ENCODE measurements at places on chromosomes 7 and 10. TPM values are rescaled to one million over a fixed set of nuclear protein-coding genes. Genes with fewer than 3 reads are reported as not detected.

- H3K27ac ChIP-seq, result no peak overlapping the region
- no peaks in the 10 kb centered on the region for H3K4me1 ChIP-seq
- no peaks in the 10 kb centered on the region for H3K27me3 ChIP-seq
- DNase-seq, result no peak
- H3K36me3 ChIP-seq, result no peaks in the 10 kb centered on the region
Observed at GRCh38 chr10:87585565-87586514, 73.8 kb upstream of the PAPSS2 start.

FOXP2 gene
- 16.9 TPM for total RNA-seq

NEUROD6 gene
- total RNA-seq, result not detected

- H3K4me3 ChIP-seq, result no peak overlapping the region
- H3K4me1 ChIP-seq, result no peaks in the 10 kb centered on the region
- no peak for DNase-seq
- H3K36me3 ChIP-seq, result no peaks in the 10 kb centered on the region
- no peak overlapping the region for H3K27ac ChIP-seq
- no peaks in the 10 kb centered on the region for H3K27me3 ChIP-seq
Observed at GRCh38 chr10:25912866-25913265, 21.2 kb upstream of the MYO3A start.

- no peaks in the 10 kb centered on the region for H3K36me3 ChIP-seq
- H3K4me1 ChIP-seq, result peaks cover 30% of the 10 kb centered on the region
- no peak overlapping the region for H3K4me3 ChIP-seq
- no peaks in the 10 kb centered on the region for H3K27me3 ChIP-seq
- no peak overlapping the region for H3K27ac ChIP-seq
- no peak for DNase-seq
Observed at GRCh38 chr10:79258894-79259293, 88.4 kb upstream of the PPIF start.

DNA sequence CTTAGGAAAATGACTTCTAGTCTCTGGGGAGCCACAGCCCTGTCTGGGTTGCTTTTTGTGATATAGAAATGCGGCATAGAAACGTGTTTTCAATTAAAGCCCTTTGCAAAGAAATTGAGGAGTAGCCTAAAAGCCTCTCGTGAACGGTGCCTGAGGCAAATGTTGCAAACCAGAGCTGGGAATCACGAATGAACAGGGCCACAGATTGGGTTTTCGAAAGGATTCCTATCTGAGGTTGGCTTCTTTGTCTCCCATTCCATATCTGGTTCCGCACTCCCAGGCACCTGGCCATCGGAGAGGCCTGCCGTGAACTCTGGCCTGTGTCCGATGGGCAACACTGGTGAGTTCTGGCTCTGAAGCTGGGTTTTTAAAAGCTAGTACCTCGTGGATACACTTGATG, 221.6 kb downstream of the TCF7L2 start:
- no peak for DNase-seq
- H3K4me1 ChIP-seq, result no peaks in the 10 kb centered on the region

DNA sequence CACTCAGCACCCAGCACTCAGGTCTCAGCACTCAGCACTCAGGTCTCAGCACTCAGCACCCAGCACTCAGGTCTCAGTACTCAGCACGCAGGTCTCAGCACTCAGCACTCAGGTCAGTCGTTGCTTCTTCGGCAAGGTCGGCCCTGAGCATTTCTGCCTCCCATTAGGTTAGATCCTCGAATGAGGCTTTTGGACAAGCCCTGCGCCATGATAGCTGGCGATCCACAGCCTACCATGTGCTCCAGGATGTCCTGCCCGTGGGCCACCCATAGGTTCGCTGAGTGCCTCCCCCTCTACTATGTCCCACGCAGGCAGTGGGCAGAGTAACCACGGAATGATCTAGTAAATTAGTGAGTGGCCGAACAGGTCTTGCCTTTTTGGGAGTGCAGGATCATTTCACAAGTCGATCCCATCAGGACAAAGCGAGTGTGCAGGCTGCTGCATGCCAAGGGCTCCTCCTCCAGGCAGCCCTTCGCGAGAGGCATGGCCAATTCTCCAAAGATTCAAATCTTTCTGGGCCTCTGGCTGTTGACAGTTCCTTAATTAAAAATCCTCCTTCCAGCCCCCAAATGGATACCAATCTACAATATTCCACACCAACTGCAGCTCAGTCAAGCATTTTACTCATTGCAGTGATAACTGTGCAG, 206.3 kb downstream of the ADARB2 start:
- H3K27me3 ChIP-seq, result no peaks in the 10 kb centered on the region
- no peaks in the 10 kb centered on the region for H3K4me1 ChIP-seq
- H3K36me3 ChIP-seq, result no peaks in the 10 kb centered on the region
- no peak for DNase-seq
- H3K27ac ChIP-seq, result no peak overlapping the region

DNA sequence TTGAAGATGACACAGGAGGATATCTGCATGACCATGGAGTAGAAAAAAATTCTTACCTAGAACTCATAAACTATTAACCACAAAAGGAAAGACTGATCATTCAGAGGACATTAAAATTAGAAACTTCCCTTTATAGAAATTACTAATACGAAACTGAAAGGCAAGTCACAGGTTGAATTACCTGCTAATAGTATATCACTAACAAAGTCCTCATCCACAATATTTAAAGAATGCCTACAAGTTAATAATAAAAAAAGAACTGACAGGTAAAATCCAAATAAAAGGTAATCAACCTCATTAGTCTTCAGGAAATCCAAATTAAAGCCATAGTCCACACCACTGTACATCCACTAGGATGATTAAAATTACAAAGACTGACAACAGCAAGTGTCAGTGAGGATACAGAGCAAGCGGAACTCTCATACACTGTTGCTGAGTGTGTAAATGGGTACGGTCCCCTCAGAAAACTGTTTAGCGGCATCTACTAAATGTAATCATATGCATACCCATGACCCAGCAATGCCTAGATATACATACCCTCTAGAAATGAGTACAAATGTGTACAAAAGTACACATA, 71.2 kb downstream of the ARHGAP21 start:
- no peak overlapping the region for H3K4me3 ChIP-seq
- peaks cover 28% of the 10 kb centered on the region for H3K4me1 ChIP-seq

All from gastrocnemius medialis (tissue), 4 donors.